ENCODE measurements at places on chromosomes 11 and 22.
A peak's percentile ranks its signal among the peaks of the same experiment; 100 is the strongest.

GRCh38 chr11:10715571-10715970, 22.0 kb upstream of the IRAG1 start:
- no peak for DNase-seq

DNA sequence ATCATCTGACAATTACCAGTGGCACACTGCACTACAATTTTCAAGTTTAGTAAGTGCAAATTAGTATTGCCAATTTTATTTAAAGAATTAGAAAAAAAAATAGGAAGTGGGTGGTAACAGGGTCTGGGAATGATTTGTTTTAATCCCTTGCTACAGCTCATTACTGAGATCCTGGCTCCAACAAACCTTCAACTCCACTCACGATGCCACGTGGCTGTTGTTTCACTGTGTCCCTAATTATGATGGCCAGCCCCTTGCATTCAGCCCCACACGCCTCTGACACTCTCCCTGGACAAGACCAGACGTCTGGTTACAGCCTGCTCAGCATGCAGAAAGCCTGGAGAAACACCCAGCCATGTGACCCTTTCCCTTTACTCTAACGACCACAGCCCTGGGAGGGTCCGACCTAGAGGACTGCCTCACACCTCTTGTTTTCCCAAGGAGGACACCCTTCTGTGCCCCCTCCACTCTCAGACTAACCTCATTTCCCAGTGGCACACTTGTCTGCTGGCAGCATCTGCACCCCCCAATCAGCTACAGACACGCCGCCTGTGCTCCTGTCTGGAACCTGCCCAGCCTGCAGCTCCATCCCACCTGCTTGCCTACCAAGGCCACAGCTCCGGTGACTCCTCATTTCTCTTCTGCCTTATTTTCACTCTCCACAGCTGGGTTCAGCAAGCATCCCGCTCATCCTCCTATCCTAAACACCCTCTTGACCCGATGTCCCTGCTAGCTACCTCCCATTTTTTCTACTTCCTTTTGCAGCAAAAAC, 18.5 kb upstream of the SLC25A1 start:
- no peak for DNase-seq

DNA sequence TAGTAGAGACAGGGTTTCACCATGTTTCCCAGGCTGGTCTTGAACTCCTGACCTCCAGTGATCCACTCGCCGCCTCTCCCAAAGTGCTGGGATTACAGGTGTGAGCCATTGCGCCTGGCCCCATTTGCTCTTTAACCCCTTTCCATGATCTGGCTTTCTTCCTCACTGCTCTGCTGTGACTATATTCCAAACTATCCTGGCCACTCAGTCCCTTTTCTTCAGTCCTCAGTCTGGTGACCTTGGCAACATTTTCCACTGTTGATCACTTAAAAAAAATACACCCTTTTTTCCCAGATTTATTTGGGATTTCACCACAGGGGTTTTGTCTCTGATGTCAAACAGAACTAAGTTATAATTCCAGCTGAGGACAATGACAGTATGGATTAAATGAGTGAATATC, 24.5 kb downstream of the MMP20 start:
- no peak for DNase-seq

DNA sequence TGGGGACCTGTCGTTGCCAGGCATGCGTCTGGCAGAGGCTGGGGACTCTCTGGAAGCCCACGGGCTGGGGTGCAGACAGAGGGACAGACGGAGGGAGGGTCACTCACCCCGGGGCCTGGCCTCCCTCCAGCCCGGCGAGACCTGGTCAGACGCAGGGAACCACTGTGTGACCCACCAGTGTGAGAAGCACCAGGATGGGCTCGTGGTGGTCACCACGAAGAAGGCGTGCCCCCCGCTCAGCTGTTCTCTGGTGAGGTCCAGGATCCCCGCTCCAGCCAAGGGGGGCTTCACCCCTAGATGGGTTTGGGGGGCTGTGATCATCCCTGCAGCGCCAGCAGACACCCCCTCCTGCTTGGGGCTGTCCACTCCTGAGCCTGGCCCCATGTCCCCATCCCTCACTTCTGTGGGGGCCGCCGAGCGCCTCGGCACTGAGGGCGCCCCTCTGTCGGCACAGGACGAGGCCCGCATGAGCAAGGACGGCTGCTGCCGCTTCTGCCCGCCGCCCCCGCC, 23.6 kb upstream of the MUC5B start:
- no peak for DNase-seq

GRCh38 chr22:49267996-49268395, 559.7 kb downstream of the BRD1 start:
- no peak for DNase-seq

GRCh38 chr22:23833017-23833751, 5.6 kb downstream of the DERL3 start:
- no peak for DNase-seq

GRCh38 chr11:46855167-46855566, 9.1 kb upstream of the CKAP5 start:
- DNase-seq, result no peak

DNA sequence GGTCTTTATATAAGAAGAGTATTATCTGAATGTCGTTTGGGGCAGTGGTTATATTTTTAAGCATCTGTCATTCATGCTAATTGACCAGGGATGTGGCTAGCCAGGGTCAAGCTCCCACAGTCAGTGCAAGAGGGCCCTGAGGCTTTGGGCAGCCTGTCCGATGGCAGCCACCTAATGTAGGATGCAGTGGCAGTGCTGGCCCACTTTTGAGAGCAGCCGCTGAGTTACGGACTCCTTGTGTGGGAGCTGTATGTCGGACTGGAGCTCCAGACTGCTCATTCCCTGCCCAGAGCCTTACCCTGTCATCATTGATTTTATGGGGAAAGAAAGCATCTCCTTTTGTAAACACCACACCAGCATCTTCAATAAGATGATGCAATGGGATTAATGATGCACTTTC, 99.5 kb downstream of the SYT9 start:
- no peak for DNase-seq

GRCh38 chr22:50270666-50271394, 650 bp upstream of the MAPK11 start:
- DNase-seq, result no peak

- no peak for DNase-seq
These were observed 9.2 kb upstream of the MTFP1 start for GRCh38 chr22:30416403-30416802.

- no peak for DNase-seq
These were observed 56.3 kb downstream of the PPFIA1 start for GRCh38 chr11:70326833-70327232.

GRCh38 chr11:119320240-119320775, 3.4 kb upstream of the MCAM start:
- no peak for DNase-seq

DNA sequence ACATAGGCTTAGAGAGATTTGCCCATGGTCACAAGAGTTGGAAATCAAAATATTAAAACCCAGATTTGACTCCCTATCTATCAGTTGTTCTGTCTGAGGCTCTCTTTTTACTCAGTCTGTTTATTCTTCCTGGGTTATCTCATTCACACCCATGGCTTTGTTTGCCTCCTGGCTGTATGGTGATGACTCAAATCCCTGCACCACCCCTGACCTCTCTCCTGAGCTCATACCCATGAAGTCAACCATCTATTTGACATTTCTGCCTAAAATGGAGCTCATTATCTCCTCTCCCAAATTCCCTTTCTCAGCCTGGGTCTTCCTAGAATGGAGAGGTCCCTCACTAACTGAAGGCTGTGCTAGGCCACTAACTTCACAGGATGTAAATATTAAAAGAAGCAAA, 27.8 kb upstream of the CCDC134 start:
- no peak for DNase-seq

DNA sequence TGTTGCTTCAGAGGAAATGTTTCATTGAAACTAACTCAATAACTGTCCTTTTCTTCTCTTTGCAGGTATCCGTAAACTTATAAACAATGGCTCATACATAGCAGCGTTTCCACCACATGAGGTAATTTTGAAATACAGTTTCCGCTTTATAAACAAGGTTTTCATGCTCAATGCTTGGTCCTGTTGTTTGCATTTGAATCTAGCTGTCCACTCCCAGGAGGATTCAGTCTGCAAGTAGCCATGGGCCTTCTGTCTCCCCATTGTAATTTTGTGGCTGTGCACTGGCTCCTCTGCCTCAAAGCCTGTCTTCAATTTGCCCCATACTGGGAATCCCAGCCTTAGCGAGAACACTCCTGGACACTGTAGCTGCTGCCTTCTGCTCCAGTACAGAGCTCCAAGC, 34.7 kb downstream of the MUC15 start:
- no peak for DNase-seq

GRCh38 chr11:61871158-61871597, 20.2 kb downstream of the FADS3 start:
- peak; percentile 31 for DNase-seq

DNA sequence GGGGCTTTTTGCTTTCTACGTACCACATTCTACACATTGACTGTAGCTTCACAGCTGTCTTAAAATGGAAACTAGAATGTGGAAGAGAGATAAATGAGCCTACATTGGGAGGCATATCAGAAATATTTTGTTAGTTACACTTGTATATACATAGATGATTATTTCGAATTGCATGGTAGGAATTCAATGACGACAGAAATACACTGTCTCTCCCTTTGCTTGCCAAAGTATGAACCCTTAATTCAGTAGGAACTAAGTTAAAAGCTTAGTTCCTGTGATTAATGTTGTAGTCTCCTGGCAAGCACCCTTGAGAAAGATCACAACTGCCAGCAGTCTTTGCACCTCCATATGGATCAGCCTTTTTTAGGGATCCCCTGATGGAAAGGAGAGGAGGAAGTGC, 10.1 kb downstream of the C11orf87 start:
- DNase-seq, result peak; percentile 29

GRCh38 chr11:32821517-32821916, 8.2 kb upstream of the PRRG4 start:
- DNase-seq, result no peak

DNA sequence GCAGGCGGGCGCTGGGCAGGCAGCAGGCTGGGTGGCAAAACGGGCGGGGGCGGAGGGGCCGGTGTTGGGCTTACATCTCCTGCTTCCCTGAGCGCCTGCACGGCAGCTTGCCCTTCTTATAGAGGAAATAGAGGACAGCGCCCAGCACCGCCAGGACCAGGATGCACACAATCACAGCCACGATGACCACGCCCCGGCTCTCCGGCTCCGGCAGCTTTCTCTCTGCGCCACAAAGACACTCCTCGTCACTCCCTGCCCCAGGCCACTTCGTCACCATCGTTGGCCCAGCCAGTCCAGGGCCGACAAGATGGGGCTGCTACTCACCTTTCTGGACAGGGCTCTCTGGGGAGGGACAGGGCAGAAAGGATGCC, 6.3 kb downstream of the MCAM start:
- no peak for DNase-seq

DNA sequence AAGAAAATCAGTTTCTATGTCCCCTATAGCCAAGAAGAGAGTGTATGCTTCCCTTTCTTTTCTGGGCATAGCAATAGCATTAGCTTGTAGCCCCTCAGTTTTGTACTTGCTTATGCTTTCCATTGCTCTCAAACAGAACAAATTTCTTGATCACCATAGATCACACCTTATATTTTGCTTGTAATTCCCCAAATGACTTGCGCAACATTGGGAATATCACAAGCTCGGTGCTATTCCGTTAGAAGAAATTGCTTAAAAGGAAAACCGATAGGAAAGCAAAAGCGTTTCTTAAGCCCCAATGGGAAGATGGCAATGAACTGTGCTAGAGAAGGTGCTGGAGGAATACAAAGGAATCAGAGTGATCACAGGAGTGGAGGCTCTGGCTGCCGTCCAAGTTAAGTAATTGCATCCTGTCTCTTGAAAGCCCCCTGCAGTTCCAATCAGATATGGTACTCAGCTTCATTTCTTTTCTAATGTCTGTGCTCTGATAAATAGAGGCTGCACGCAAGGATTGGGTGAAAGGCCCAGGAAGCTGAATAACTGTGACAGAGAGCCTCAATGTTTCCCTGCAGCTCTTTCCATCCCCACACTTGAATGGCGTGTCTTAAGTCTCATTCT, 182.1 kb upstream of the KIRREL3 start:
- no peak for DNase-seq

- DNase-seq, result no peak
These were observed 17.0 kb upstream of the PSMA1 start for GRCh38 chr11:14537134-14537599.

GRCh38 chr11:64173616-64174355, 7.9 kb upstream of the MACROD1 start:
- DNase-seq, result no peak

DNA sequence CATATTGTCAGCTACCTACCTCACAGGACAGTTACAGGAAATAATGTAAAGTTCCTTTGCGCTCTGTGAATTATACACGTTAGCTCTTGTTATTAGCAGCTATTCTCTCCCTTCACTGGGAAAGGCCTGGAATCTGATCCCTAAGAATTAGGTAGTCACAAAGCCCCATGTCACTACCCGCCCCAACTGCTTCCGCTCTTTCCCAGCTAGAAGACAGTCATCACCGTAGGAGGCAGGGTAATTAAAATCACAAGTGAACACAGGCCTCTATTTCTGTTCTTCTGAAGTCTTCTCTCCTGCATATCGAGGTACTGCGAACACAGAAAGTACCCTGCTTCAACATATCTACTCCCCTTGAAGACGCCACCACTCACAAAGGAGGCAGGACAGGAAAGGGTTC, 12.6 kb upstream of the AHNAK start:
- DNase-seq, result no peak

GRCh38 chr11:116867619-116868018, 30.2 kb upstream of the APOA1 start:
- DNase-seq, result no peak

DNA sequence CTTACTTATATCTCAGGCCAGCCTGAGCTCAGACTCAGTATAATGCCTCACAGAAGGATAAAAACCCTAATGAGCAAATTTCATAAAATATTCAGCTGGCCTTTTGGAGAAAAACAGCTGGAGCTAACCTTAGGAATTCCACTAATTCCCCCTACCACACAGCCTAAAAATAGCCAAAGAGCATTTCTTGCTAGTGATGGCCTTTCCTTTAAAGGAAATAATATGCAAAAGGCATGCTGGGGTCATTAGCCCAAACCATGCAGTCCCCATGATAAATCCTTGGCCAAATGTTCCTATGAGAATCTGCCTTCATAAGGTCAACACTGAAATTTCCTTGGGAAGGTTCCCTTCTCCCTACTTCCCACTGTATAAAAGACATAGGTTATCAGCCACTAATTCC, 38.2 kb downstream of the SYTL2 start:
- peak; percentile 81 for DNase-seq

GRCh38 chr22:50070366-50070765, 12.3 kb upstream of the TTLL8 start:
- no peak for DNase-seq

DNA sequence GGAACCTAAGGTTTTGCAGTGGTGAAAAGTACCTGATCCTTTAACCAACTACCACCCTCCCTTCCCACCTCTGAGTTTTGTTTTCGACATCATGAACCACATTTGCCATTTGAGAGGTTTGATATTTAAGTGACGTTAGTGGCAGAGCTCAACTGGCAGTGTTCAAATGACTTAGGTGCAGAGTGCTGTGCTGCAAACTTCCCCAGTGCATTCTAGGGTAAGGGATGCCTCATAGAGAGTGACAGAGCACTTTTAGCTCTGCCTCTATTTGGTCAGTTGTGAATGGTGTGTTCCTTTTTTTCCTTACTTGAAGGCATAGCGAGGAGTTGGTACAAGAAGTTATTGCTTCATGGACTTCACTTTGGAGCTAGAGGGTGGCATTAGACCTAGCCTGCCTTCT, 9.4 kb downstream of the BMAL1 start:
- DNase-seq, result no peak

GRCh38 chr22:27650572-27650971, 151.0 kb downstream of the MN1 start:
- DNase-seq, result no peak
